Osteocyte (in vitro differentiated cells): ENCODE measurements at places on chromosomes 2 and 18. TPM values are rescaled to one million over a fixed set of nuclear protein-coding genes. Genes with fewer than 3 reads are reported as not detected.

DNA sequence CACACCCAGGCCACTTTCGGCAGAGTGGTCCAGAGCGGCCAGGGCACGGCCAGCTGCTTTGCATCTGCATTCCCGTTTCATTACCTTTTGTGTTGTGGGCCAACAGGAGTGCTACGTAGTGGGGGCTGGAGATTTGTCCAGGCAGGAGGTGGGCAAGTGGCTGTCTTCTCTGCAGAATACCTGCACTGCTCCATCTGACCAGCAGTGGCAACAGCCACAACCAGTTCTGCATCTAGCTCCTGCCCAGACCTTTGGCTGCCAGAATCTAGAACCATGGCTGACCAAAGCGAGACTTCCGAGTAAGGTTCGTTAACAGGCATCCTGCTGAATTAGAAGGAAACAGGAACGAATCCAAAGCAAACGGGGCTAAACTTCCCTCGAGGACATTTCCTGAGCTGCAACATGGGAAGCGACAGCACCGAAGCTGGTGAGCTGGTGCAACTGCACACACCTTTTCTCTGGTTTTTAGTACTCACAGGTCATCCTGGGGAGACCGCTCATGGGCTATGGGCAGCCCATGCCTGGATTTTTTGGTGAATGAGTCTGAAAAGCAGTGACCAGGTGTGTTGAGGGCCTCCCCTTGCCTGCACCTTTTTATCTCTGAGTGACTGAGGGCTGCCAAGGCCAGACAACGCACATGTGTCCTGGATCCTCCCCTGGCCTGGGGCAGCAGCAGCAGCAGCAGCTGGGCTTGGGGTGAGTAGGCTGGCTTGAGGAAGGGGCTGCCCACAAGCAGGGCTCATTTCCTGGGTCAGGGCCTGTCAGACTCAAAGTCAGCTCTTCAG lies 10.5 kb downstream of the GDF7 start:
- H3K4me1 ChIP-seq = peaks cover 24% of the 10 kb centered on the region
- no peak overlapping the region for H3K27ac ChIP-seq
- no peaks in the 10 kb centered on the region for H3K27me3 ChIP-seq
- H3K4me3 ChIP-seq = no peak overlapping the region
- H3K36me3 ChIP-seq = peaks cover 15% of the 10 kb centered on the region

GRCh38 chr18:24016643-24017042 lies 2.1 kb downstream of the TTC39C start:
- no peaks in the 10 kb centered on the region for H3K36me3 ChIP-seq
- no peak overlapping the region for H3K27ac ChIP-seq
- peak overlapping the region; percentile 26 for H3K4me3 ChIP-seq
- peaks cover 12% of the 10 kb centered on the region for H3K27me3 ChIP-seq
- peaks cover 16% of the 10 kb centered on the region for H3K4me1 ChIP-seq

GRCh38 chr2:8174641-8175257 lies 507.1 kb upstream of the ID2 start:
- H3K36me3 ChIP-seq = peaks cover 2% of the 10 kb centered on the region
- H3K4me1 ChIP-seq = peaks cover 41% of the 10 kb centered on the region
- H3K27me3 ChIP-seq = no peaks in the 10 kb centered on the region
- no peak overlapping the region for H3K4me3 ChIP-seq
- no peak for DNase-seq

GRCh38 chr2:156456616-156457015 lies 20.4 kb downstream of the GPD2 start:
- no peak overlapping the region for H3K4me3 ChIP-seq
- H3K27me3 ChIP-seq = no peaks in the 10 kb centered on the region
- no peak overlapping the region for H3K27ac ChIP-seq

DNA sequence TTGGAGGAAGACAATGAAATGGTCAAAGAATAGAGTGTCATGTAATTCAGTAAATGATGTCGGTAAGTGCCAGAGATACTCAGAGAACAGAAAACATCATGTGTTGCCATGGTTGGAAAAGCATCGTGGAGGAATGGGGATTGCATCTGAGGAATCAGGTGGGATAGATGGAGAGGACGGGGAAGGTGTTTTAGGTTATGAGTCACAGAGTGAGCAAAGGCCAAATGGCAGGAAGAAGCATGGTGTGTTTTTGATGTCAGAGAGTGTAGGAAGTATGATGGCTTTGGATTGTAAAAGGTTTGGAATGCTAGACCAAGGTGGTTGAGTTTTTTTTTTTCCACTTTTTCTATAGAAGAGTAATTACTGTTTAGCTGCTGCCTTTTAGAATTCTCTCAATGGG lies 27.5 kb upstream of the CD28 start:
- DNase-seq = no peak
- H3K36me3 ChIP-seq = no peaks in the 10 kb centered on the region
- no peaks in the 10 kb centered on the region for H3K27me3 ChIP-seq
- no peak overlapping the region for H3K27ac ChIP-seq
- peaks cover 49% of the 10 kb centered on the region for H3K4me1 ChIP-seq
- no peak overlapping the region for H3K4me3 ChIP-seq

DNA sequence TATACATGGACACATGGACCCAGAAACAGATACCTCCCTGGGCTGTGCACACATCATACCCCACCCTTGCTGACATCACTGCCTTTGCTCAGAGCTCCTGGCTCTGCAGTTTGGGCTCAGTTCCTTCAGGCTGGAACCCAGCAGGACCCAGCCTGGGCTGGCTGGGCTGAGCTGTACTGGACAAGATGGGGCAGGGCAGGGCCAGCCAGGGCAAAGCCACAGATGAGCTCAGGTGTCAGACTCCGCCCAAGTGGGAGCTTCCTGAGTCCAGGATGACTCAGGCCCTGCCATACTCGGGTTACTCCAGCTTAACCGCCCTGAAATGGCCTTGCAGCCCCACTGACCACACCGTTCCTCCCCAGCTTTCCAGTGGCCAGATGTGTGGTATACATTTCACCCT lies 284.9 kb downstream of the OSR1 start:
- DNase-seq = no peak
- no peak overlapping the region for H3K27ac ChIP-seq
- H3K4me3 ChIP-seq = no peak overlapping the region
- no peaks in the 10 kb centered on the region for H3K27me3 ChIP-seq

DNA sequence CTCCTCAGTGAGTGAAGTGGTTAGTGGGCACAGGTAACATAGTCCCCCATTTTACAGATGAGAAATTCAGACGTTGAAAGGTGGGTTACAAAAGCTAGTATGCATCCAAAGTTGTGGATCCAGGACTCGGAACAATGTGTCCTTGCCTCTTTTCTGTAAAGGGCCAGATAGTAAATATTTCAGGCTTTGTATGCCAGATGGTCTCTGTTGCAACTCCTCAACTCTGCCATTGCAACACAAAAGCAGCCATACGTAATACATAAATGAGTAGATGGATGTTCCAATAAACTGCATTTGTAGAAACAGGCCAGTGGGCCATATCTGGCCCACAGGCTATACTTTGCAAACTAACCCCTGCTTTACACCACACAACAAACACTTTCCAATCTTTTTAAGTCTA lies 166.6 kb upstream of the PKDCC start:
- no peaks in the 10 kb centered on the region for H3K27me3 ChIP-seq
- no peak overlapping the region for H3K27ac ChIP-seq

DNA sequence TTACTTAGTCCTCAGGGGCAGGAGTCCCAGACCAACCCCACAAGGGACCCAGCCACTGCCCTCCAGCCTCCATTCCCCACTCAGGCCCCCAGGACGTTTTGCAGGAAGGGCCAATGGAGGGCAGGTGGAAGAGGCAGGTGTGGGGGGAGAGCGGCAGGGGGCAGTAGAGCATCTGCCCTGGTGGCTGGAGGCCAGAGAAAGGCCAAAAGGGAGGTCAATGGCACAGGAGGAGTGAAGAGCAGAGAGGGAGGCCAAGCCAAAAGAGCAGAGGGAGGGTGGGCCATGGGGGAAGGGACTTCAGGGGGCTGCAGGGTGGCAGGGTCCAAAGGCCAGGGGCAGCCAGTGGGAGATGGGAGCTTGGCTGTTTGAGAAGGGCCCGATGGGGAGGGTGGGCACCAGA lies 17.3 kb upstream of the GPR55 start:
- peaks cover 4% of the 10 kb centered on the region for H3K27me3 ChIP-seq
- no peak for DNase-seq
- H3K4me3 ChIP-seq = no peak overlapping the region
- H3K27ac ChIP-seq = no peak overlapping the region

DNA sequence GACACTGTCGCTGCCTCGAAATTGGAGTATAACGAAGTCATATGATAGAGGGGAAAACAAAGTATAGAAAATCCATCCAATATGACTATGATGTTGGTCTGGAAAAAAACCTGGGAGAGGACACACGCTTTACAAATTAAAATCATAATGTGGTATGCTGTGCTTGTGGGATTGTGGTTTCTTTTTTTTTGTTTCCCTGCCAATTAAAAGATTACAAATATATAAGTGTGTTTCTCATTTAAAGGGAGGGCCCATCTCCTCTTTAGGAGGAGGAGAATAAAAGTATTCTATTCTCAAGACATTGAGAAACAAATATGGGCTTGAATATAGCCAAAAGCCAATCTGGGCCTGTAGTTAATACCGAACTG lies 86.6 kb downstream of the EPHA4 start:
- peaks cover 2% of the 10 kb centered on the region for H3K36me3 ChIP-seq
- no peaks in the 10 kb centered on the region for H3K27me3 ChIP-seq
- H3K27ac ChIP-seq = no peak overlapping the region
- no peaks in the 10 kb centered on the region for H3K4me1 ChIP-seq
- H3K4me3 ChIP-seq = no peak overlapping the region

DNA sequence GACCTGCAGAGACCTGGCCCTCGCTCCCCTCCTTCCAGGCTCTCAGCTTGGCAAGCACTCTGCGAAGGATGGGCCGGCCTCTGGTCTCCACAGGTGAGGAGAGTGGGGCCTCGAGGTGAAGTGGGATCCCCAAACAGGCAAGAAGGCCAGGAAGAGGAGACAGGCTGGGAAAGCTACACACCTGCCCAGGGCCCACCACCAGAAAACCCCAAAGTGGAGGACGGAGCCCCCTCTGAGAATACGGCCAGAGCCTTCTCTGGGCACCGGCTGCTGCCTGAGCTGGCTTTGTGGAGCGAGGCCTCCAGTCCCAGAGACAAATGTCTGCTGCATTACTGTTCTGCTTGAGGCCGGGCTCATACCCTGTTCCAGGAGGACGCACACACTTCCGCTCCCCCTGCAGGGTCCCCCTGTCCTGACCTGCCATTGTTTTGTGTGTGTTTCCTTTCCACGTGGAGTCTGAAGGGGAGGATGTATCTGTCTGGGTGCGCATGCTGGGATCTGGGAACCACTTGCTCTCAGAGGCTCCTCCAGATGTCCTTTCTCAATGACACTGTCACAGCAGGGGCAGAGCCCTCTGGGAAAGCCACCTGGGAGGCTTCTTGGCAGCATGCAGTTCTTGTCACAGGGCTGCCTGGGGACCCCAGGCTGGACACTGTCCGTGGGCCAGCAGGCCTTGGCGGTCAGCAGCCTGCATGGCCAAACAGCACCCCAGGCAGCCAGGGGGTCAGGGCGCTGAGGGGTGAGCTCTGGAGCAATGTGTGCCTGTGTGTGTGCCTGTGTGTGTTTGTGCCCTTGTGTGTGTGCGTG lies 20.8 kb downstream of the KCNF1 start:
- no peak overlapping the region for H3K4me3 ChIP-seq
- peak; percentile 82 for DNase-seq

DNA sequence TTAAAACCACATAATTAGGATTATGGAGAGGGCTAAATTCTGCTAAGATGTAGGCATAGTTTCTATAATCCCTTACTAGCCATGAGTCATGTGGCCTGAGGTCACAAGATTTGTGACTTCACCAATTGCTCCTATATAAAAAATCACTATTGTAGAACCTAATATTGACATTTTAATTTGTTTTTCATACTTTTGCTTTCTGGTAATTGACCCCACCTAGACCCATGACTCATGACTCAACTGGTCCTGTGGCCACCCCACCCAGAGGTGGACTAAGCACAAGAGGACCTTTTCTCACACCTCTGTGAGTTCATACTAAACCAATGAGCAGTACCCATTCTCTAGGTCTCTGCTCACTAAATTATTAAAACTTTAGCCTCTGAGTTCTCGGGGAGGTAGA lies 1567.5 kb upstream of the LRRTM1 start:
- H3K36me3 ChIP-seq = no peaks in the 10 kb centered on the region
- H3K4me3 ChIP-seq = no peak overlapping the region
- H3K4me1 ChIP-seq = no peaks in the 10 kb centered on the region
- DNase-seq = no peak
- no peaks in the 10 kb centered on the region for H3K27me3 ChIP-seq
- H3K27ac ChIP-seq = no peak overlapping the region

- H3K4me3 ChIP-seq = no peak overlapping the region
- peak overlapping the region; percentile 96 for H3K27ac ChIP-seq
- no peak for DNase-seq
- no peaks in the 10 kb centered on the region for H3K27me3 ChIP-seq
- H3K4me1 ChIP-seq = peaks cover 81% of the 10 kb centered on the region
- H3K36me3 ChIP-seq = peaks cover 10% of the 10 kb centered on the region
Measured at GRCh38 chr2:9288681-9289338, 82.2 kb downstream of the ASAP2 start.

DNA sequence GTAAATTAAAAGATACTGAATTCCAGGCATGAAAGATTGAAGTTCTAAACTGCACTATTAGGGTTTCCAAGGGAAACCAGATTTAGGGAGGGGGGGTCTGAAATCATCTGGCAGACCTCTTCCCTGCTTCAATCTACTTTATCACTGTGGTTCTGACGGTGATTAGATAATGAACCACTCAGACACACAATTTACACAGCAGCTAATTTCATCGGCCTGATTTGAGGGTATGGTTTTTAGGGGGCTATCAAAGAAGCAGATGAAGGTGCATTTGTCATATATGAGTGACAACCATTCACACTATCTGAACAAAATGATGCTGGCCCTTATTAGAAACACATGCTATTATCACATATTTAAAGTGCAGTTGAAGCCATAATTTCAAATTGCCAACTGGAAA lies 106.0 kb downstream of the OLA1 start:
- no peak for DNase-seq
- H3K27ac ChIP-seq = no peak overlapping the region
- H3K36me3 ChIP-seq = peaks cover 15% of the 10 kb centered on the region
- peaks cover 6% of the 10 kb centered on the region for H3K4me1 ChIP-seq
- no peak overlapping the region for H3K4me3 ChIP-seq

DNA sequence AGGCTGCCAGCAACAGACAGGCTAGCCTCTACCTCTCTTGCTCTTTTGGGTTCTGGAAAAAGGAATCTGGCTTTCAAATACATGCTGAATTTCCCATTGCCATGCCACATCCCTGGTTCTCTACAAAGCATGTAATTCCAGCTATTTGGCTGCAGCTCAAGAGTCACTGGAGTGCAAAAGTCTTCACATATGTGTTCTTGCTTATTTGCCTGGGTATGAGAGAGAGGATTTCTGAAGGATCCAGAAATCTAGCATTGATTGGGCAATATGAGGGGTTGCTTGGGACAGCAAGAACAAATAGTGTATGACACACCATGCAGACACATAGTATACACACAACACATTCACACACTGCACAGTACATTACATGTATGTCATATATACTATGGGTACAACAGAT lies 30.7 kb upstream of the LGALSL start:
- no peaks in the 10 kb centered on the region for H3K36me3 ChIP-seq
- no peak for DNase-seq
- H3K4me1 ChIP-seq = peaks cover 11% of the 10 kb centered on the region
- H3K27ac ChIP-seq = no peak overlapping the region

GRCh38 chr2:182824767-182825158 lies 41.7 kb downstream of the FRZB start:
- no peak for DNase-seq
- H3K27me3 ChIP-seq = peaks cover 4% of the 10 kb centered on the region
- H3K4me3 ChIP-seq = no peak overlapping the region

- no peak for DNase-seq
- no peak overlapping the region for H3K27ac ChIP-seq
- no peaks in the 10 kb centered on the region for H3K36me3 ChIP-seq
- peaks cover 12% of the 10 kb centered on the region for H3K4me1 ChIP-seq
Measured at GRCh38 chr2:220850116-220850515, 722.0 kb downstream of the EPHA4 start.

IL1R2 gene
- total RNA-seq = not detected in 2 replicates

NR4A2 gene
- 1.4 and 1.8 TPM in 2 replicates for total RNA-seq

SLC19A3 gene
- total RNA-seq = not detected in 2 replicates

GBX2 gene
- 56.5 and 60.7 TPM in 2 replicates for total RNA-seq

SEMA4F gene
- total RNA-seq = 12.1 and 14.2 TPM in 2 replicates
